ENCODE measurements at places on chromosomes 1 and 21.

GRCh38 chr1:56797065-56797685, 22.0 kb downstream of the FYB2 start:
- no peak for DNase-seq

DNA sequence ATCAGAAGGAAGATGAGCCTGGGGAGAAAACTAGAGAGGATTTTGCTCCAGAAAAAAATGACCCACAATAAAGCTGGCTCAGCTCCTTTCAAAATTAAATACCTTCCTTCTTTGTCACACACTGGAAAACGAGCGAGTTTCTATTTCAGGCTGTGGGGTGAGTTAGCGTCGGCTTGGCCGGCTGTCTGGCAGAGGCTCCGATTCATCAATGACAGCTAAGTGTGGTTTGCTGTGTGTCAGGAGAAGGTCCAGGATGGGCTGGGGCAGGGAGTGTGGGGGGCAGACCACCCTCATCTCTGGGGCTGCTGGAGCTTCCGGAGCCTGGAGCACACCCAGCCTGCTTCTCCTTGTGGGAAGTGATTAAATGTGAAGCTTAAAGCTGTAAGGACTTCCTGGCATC, 120.2 kb downstream of the ETS2 start:
- DNase-seq, result no peak

DNA sequence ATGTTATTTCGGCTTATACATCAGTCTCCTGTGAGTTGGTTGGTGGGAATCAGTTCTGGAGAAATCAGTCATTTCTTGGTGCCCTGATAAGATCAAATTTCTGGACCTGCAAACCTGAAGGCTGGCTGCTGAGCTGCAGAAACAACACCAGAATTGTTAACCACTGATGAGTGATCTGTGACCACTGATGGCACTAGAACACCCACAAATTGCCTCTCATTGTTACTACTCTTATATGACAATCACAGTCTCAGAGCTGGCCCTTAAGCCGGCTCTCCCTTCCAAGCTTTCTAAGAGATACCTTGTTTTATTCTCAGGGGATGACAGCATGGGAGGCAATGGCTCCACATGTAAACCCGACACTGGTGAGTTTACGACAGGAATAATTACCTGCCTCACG, 1.9 kb downstream of the C1orf162 start:
- no peak for DNase-seq

DNA sequence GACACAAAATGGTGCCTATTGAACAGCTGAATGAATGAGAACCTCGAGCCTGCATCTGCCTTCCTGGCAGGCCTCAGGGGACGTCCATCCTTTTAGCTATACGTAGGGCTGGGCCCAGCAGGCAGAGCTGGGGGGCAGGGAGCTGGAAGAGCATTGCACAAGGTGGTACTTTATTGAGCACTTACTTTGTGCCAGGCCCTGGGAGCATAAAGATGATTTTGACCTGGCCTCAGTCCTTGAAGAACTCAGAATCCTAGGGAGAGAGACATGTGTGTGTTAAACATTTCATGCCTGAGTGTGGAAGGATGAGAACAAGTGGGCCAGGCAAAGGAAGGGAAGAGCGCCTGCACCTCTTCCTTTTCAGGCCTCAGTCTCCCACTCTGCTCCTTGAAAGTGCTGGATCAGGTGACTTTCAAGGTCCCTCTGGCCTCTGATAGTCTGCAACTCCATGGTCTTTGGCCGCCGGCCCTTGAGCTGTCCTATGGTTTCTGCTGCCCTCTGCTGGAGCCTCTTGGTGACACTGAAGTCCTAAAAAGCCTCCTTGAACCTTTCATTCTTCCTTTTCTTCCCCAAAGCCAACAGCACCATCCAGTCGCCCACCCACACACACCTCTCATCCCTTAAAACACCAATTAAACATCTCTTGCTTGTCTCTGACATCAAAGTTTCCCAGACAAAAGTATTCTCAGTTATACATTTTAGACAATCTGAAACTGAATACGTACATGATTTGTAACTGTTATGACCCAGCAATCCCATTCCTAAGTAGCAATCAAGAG, 3.5 kb upstream of the PEAR1 start:
- peak; percentile 87 for DNase-seq

DNA sequence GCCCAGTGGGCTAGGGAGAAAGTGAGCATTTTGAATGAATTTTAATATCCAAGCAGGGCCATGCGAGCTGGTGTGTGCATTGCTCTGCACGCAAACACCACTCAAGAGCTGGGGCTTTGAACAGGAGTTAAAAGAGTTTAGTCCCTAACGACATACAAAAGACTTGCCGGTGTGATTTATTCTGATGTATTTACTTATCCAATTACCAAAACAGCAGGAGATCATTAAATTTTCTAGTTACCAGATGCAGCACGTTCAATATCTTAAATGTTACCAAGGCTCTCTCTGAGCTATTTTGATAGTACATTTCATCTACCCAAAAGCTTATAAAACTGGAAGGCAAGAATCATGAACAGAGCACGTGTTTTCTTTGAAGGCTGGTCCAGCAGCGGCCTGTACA, 30.0 kb upstream of the DMRTA2 start:
- no peak for DNase-seq

DNA sequence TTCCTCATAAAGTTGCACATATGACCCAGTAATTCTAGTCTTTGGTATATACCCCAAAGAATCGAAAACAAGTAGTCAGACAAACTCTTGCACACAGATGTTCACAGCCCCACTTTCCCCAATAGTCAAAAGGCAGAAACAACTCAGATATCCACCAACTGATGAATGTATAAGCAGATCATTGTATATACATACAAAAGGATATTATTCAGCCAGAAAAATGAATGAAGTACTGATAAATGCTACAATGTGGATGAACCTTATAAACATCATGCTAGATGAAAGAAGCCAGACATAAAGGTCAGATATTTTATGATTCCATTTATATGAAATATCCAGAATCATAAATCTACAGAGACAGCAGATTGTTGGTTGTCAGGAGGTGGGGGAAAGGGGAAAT, 27.3 kb downstream of the SHCBP1L start:
- no peak for DNase-seq

- DNase-seq, result no peak
Measured at GRCh38 chr21:46357335-46357604, 33.3 kb downstream of the PCNT start.

DNA sequence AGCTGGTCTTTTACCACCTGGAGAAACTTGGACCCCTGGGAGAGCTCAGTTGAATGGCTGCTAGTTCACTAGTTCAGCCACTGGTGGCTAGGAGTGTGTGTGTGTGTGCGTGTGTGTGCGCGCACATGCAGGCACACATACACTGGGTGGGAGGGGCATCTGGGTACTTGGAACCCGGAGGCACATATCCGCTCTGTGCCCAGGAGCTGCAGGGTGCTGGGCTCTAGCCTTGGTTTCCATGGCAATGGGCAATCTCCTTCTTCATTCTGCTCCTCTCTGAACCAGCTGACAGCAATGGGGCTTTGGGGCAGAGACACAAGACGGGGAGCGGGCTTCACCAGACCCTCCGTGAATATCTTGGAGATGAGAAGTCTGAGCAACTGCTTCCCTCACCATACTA, 87.1 kb upstream of the DISP3 start:
- DNase-seq, result no peak

DNA sequence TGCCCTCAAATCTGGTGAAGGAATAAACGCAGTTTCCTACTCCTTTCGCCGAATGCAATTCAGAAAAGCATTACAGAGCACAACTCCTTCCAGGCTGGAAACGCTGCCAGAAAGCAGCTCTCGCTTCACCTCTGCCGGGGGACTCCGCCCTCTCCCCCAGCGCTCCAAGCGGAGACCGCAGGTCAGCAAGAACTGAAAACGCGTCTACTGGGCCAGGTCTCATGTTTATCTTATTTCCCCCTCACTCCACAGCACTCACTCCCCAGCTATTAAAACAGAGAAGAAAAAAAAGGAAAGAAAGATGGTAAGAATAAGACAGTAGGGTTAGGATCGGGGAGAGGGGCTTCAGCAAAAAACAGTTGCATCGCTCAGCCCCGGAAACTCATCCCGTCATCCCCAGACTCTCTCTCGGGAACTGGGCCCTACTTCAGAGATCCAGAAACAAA, 833 bp upstream of the RCOR3 start:
- peak; percentile 89 for DNase-seq

DNA sequence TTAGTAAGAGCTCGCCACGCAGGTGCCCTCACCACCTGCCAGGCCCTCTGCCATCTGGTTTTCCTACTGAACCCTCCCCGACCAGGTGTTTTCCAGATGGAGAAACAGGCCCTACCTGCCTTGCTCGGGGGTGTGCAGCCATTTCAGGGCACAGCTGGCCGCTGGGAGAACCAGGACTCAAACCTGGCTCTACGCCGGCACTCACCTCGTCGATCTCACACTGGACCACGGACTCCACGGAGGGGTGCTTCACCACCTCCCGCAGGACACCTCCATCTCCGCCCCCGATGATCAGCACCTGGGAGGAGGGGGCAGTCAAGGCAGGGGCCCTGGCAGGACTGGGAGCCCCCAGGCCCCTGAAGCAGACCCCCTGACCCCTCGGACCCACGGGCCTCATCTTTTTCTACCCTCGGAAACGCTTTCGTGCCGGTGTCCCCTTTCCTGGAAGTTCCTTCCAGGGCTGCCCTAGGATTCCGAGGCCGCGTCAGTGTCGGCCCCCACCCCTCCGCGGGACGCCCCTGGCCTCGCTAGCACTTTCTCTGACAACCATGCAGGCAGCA, 1.1 kb downstream of the SRM start:
- no peak for DNase-seq

GRCh38 chr1:212962509-212962908, 12.2 kb downstream of the VASH2 start:
- no peak for DNase-seq

DNA sequence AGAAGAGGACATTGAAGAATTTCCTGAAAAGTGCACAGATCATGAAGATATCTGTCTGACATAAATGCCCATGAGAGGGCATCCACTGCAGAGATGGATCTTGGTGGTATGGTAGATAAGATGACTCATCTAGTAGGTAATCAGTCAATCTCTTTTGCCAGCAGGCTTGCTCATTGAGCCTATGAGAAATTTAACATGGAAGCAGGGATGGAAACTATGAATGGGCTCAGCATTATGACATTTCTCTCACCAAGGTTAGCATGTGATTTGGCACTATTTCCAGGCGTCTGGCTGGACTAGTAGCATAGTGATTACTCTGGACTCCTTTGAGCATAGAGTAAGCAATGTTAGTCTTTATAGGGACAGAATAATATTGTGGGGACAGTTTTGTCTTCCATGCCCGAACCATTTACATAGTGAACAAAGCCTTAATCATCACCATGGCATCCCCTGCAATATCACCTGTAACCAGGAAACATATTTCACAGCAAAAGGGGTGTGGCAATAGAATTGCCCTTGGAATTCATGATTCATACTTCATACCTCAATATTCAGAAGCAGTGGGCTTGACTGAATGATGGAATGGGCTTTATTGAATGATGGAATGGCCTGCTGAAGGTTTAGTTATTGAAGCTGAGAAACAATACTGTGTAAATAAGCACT, 7.3 kb downstream of the OR2C3 start:
- DNase-seq, result peak; percentile 7

DNA sequence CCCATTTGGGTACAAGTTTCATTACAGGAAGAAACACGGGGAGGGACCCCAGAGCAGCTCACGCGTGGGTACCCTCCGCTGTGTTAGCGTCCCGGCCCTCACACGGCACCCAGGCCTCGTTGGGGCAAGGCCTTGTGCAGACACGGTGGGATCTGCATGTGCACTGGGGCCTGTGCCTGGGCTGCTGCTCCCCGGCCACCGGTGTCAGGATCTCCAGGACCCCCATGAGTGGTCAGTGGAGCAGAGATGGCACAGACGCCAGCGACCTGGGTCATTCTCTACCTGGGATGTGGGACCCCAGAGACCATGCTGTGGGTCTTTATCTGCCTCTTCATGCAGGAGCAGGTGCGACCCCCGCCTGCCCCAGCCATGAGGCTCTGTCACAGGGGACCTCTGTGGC, 5.4 kb upstream of the SAMD11 start:
- no peak for DNase-seq

- DNase-seq, result peak; percentile 48
Measured at GRCh38 chr1:12496154-12496961, 121.7 kb downstream of the DHRS3 start.

- no peak for DNase-seq
Measured at GRCh38 chr1:118338936-118339335, 153.9 kb upstream of the SPAG17 start.

DNA sequence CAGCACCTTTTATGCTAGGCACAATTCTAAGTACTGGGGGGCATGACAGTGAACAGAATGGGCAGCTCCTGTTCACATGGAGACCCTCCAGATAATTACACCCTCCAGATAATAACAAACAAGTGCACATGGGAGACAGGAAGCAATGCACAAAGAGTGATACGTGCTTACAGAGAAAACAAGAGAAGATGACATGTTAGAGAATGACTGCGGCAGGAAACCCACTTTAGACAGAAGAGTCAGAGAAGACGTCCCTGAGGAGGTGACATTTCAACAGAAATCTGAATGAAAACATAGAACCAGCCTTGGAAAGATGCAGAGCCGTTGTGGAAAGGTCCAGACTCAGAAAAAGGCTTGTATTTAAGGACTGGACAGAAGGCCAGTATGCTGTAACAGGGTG, 54.7 kb upstream of the ARTN start:
- no peak for DNase-seq

DNA sequence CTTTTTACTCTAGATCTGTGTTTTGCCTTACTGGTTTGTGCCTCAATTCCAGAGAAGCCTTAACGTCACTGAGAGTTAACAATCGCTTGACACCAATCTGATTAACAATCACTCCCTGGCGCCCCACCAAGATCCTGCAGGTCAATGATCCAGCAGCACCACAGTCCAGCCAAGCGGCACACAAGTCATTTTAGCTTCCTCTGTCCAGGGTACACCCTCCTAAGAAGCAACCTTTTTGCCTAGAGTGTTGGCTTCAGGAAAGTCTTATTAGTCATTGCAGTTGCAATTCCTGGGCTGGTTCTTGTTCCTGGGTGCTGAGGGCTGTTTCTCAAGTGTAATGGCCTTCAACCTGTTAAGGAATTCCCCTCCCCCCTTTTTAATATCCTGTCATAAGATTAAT, 323.0 kb upstream of the USP25 start:
- no peak for DNase-seq

DNA sequence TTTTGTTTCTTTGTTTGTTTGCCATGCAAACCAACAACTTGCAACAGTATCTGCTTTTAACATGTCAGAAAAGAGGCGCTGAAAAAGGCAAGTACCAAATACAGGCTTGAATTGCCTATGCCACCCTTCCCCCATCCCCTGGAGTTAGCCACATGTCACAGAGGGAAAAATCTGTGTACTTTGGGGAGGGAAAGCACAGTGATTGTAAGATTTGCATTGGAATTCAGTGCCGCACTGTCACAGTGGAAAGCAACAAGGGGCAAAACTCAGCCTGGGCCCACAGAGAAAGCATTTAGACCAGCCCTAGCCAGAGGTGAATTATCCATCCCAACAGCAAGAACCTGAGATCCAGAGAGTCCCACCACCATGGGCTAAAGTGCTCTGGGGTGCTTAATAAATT, 52.4 kb upstream of the ACADM start:
- no peak for DNase-seq
